NCI-H2029 treated with DMSO at 0.1 percent for 48 hours (cell line): ENCODE measurements at places on chromosomes 13 and 19.

GRCh38 chr13:35747594-35747993 is 271.1 kb upstream of the MAB21L1 start:
- no peak for DNase-seq

DNA sequence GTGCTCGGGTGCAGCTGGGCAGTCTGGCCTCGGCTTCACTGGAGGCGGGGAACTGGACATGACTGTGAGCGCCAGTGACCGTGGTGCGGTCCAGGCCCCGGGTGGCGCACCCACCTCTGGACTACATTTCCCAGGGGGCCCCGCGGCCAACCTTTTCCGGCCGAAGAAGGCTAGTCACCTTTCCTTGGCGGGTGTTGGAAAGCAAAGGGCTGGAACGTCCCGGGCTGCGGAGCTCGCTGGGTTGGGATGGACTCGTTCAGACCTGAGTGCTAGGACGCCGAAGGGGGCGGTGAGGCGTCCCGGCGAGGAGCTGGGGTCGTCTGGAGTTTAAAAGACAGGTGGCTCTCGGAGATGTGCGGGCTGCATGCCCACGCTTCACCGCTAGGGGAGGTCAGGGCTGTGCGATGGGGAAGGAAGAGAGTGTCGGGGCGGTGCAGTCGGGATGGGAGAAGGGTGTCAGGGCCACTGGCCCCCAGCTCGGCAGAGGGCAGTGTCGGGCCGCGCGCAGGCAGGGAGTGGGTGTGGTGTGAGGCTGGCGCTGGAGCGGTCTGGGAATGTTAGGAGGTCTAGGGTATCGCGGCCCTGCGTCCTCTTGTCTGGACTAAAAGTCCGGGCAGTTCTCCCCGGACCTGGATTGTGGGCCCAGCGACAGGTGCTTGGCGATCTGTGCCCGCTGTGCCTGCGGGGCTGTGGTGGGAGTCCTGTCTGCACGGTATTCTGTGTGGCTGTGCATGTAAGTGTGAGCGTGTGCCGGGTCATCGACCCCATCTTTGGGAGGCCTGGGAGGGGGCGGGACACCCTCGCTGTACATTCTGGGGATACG is 57.1 kb downstream of the ZNF568 start:
- DNase-seq = peak; percentile 86

DNA sequence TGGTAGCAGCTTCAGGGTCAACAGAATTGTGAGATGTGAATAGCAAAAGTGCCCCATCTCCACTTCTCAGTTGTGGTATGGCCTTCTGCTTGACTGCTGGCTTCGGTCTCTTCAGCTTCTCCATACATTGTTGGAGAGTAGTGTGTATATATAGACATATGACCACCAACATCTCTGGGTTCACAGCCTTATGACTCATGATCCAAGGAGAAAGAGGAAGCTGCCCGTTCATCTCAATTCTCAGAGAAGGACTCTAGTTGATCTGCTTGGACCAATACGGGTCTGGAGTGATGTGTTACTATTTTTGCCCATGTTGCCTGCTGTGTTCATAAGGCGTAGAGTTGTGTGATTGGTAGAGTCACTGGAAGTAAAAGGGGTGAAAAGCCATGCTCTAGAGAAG is 3.6 kb upstream of the COMMD6 start:
- no peak for DNase-seq

- no peak for DNase-seq
Observed at GRCh38 chr13:36450534-36450933, 18.2 kb downstream of the CCNA1 start.

GRCh38 chr13:41458761-41459431 is 1.5 kb downstream of the RGCC start:
- no peak for DNase-seq

GRCh38 chr13:21216332-21216731 is 39.9 kb downstream of the MRPL57 start:
- no peak for DNase-seq

GRCh38 chr13:78592584-78592983 is 10.8 kb downstream of the POU4F1 start:
- DNase-seq = no peak

GRCh38 chr13:21365574-21365973 is 93.5 kb downstream of the ZDHHC20 start:
- no peak for DNase-seq

- no peak for DNase-seq
Observed at GRCh38 chr13:37769078-37769477, 100.5 kb downstream of the TRPC4 start.

DNA sequence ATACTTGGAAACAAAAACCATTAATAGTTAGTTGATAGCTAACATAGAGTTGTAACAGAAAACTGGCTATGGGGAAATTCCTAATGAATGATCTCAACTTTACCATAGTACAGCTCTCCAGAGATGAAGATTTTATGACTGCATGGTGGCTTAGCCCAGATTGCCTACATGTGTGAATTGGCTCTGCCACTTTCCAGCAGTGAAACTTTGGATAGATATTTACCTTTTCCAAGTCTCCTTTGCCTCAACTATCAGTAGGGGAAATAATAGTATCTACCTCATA is 161.1 kb downstream of the LACC1 start:
- no peak for DNase-seq

DNA sequence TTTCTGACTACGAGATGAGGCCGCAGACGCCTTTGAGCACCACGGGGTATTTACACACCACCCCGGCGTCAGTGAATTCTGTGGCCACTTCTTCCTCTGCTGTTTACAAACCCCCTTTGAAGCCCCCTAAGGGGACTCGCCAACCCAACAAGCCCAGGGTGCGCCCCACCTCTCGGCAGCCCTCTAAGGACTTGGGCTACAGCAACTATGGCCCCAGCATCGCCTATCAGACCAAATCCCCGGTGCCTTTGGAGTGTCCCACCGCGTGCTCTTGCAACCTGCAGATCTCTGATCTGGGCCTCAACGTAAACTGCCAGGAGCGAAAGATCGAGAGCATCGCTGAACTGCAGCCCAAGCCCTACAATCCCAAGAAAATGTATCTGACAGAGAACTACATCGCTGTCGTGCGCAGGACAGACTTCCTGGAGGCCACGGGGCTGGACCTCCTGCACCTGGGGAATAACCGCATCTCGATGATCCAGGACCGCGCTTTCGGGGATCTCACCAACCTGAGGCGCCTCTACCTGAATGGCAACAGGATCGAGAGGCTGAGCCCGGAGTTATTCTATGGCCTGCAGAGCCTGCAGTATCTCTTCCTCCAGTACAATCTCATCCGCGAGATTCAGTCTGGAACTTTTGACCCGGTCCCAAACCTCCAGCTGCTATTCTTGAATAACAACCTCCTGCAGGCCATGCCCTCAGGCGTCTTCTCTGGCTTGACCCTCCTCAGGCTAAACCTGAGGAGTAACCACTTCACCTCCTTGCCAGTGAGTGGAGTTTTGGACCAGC is 5.3 kb downstream of the SLITRK5 start:
- no peak for DNase-seq

GRCh38 chr19:51772977-51773376 is 12.0 kb downstream of the FPR2 start:
- DNase-seq = no peak

DNA sequence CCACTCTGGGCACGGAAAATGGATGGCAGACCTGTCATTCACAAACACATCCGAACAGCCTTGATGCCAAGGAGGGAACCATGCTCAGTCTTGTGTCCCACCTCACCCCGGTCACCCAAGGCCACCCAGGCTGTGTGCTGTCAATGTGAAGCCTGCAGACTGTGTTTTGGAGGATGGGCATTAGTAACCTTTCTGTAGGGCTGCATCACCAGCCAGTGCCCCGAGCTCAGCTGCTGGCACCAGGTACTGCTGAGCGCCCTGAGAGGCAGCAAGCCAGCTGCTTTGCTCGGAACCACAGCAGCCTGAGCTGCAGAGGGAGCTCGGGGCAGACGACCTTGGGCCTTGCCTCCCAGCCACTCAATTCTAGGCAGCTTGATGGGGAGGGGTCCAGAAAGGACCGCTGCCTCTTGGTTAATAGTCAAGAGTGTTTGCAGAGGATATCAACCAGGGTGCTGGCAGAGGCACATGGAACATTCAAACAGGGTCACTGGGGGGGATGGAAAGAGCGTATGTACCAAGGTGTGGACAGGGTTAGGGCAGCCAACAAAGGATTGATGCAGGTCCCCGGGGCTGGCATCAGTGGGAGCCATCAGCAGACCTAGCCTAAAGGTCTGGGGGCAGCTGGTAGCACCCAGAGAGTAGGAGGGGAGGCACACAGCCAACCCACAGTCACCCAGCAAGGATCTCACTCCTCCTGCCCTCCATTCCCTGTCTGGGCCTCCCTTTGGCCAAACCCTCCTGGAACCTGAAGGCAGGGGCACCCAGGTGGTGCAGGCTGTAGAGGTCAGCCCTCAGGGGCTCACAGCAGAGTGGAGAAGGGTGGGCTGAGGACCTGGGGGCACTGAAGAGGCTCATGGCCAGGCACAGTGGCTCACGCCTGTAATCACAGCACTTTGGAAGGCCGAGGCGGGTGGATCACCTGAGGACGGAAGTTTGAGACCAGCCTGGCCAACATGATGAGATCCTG is 8.1 kb downstream of the VSTM2B start:
- no peak for DNase-seq

DNA sequence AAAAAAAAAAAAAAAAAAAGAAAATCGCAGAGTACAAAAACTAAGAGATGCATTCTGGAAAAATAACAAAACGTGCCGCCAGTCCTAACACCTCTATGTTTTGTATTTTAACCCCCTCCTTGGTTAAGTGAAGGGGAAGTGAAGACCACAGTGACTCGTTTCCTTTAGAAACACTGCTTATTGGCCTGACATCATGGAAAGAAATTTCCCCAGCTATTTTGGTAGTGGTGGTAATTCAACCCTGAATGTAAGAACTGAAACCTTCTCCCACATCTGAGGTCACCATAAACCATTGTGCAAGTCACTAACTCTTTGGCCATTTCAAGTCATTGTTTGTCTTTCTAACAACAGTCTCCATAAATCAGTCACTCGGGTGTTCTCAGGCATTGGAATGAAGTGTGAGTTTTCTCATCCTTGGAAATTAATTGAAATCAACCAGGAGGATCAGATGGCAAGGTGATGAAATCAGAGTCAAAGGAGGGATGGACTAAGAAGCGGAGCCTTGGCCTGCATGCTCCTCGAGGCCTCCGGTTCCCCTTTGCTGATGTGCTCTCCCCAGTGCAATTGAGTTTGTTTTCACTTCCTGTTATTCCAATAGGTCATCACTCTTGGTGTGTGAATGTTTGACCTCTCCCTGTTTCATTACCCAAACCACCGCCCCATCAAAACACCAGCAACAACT is 443.9 kb downstream of the FGF9 start:
- no peak for DNase-seq

DNA sequence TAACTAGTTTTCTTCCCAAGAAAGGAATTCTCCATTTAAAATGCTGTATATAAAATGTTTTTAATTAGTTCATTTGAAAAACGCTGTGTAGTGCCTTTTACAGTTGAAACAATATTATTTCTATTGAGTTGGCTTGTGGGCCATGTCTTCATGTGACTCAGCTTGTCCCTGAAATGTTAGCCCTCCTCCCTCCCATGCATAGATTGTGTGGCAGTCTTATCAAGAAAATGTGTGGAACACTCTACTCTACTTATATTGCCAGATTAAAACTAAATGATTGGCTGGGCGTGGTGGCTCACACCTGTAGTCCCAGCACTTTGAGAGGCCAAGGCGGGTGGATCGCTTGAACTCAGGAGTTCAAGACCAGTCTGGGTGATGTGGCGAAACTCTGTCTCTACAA is 33.4 kb downstream of the TFDP1 start:
- DNase-seq = no peak

DNA sequence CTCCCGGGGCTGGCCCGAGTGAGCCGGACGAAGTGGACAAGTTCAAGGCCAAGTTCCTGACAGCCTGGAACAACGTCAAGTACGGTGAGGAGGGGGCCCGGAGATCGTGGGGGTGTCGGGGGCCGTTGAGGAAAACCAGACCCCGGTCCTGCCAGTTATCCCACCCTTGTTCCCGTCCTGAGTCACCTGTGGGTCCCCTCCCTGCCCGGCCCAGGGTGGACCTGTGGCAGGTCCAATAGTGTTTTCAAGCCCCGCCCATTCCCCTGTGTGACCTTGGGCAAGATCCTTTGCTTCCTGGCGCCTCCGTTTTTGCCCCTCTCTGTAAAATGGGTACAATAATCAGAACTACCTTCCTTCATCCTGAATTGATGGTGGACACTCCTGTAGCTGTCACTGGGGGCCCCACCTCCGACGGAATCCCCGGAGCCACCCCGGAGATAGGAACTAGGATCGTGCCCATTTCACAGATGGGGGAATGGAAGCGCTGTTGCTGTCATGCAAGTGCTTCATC is 593 bp downstream of the ATG4D start:
- DNase-seq = no peak

DNA sequence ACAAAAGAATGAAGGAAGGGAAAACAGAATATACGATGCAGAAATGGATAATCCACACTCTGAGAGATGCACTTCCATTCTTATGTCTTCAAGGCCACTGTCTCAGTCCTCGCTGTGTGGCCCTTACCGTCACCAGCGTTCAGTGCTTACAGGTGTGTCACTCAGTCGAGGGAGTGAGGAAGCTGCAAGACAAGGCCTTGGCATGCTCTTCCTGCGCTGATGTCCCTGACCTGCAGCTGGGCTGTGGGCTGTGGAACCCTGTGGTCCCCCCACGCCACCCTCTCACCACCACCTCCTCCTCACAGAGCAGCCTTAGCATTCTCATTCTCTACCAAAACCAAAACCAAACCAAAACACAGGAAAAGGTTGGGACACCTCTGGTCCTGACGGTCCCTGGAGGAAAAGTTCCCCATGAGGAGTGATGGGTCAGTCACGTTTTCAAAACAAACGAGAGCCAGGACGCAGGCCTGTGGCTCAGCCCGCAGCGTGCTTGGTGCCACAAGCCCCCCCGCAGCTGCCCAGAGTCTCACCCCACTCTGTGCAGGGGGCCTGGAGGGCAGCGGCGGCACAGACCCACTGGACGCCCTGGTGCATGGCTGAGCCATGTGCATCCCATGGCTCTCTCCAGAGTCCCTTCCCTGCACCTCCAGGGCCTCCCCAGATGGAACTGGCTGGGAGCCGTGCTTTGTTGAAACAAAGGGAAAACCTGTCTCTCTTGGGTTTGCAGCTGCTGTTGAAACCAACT is 48.2 kb upstream of the GPR183 start:
- no peak for DNase-seq

GRCh38 chr19:12825254-12826131 is 8.9 kb downstream of the RTBDN start:
- DNase-seq = no peak

DNA sequence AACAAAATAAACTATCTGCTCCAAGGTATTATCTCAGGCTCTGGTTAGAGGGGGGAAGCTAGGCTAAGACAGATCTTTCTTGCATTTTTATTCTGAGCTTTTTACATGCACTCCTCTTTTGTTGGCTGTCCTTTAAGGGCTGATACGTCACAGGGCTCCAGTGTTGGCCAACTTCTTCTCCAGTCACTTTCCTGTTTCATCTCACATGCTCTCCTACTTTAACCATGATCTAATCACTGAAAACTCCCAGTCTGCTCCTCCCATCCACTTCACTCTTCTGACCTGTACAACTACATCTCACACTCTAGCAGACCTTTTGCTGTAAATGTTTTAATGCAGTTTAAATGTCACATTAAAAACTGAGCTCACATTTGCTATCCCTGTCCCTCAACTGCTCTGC is 510.0 kb upstream of the KLF12 start:
- no peak for DNase-seq

GRCh38 chr13:113089693-113090414 is 15.7 kb upstream of the F7 start:
- DNase-seq = no peak
